ENCODE measurements at places on chromosomes 16 and 17.

DNA sequence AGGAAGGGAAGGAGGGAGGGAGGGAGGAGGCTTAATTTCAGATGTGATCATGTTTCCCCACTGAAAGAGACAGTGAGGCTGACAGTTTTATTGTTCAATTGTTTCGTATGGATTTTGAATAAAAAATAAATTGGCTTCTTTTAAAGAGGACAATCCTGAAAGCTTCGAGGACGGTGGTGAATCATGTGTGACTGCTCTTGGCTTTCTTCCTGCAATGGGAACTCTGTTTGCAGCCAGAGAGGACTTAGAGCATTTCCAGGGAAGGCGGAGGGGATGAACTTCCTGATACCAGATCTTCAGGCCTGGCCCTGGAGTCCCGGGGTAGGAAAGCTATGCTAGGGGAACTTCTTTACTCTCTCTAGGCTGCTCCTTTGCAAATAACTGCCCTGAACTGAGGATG lies 72.8 kb upstream of the C16orf82 start:
- H3K4me3 ChIP-seq: no peak overlapping the region
- H3K27me3 ChIP-seq: peaks cover 64% of the 10 kb centered on the region
- H3K36me3 ChIP-seq: no peaks in the 10 kb centered on the region
- H3K27ac ChIP-seq: no peak overlapping the region

DNA sequence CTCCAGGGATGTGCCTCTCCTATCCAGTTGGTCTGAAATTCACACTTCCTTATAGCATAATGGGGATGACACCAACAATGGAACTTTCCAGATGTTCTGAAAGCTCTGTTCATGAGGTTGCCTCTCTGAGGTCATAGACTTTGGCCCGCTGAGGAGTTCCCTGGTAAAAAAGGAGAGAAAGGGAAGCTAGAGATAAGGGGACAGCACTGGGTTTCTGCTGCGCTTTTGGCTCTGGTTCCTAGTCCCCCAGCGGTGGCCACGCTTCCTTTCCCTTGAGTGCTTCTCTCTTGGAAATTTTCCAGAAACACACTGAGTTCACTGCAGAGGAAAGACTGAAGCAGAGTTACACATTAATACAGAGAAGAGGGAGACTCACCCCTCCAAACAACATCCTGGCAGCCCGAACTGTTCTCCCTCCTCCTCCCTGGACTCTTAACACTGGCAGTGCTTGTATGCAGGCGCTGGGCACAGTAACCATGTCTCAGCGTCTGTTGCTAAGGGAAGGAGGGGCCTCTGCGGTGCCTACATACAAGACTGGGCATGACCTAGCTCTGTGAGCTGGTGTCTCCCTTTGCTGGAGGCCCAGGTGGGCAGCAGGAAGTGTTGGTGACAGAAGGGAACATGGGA lies at the start of gene DNAH3:
DNAH3 (minus strand) TSS at position 472 of the 627 bp plus-strand sequence. CDS start 527 bp downstream, outside the sequence.
- H3K4me1 ChIP-seq: no peaks in the 10 kb centered on the region
- no peak within 1 kb of the TSS for H3K27ac ChIP-seq
- DNase-seq: no peak
- no peak within 1 kb of the TSS for H3K4me3 ChIP-seq
- peaks cover 31% of the 10 kb centered on the region for H3K27me3 ChIP-seq

- peaks cover 11% of the 10 kb centered on the region for H3K27me3 ChIP-seq
- no peak for DNase-seq
- no peak overlapping the region for H3K27ac ChIP-seq
- peaks cover 3% of the 10 kb centered on the region for H3K4me1 ChIP-seq
- no peak overlapping the region for H3K4me3 ChIP-seq
Observed at GRCh38 chr16:68786685-68787418, 49.8 kb downstream of the CDH1 start.

DNA sequence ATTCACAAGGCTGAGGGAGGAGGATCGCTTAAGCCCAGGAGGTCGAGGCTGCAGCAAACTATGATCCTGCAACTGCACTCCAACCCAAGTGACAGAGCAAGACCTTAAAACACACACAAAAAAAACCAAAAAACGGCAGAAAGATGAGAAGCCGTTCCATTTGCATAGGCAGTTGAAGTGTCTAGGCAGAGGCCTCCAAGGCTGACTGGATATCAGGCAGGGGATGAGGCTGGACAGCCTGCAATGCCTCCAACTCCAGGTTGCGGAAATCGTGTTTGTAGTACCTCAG lies 2.0 kb upstream of the FBXL19 start:
- no peaks in the 10 kb centered on the region for H3K27me3 ChIP-seq
- peaks cover 25% of the 10 kb centered on the region for H3K4me1 ChIP-seq
- peak overlapping the region; percentile 99 for H3K4me3 ChIP-seq
- H3K36me3 ChIP-seq: no peaks in the 10 kb centered on the region
- no peak for DNase-seq

DNA sequence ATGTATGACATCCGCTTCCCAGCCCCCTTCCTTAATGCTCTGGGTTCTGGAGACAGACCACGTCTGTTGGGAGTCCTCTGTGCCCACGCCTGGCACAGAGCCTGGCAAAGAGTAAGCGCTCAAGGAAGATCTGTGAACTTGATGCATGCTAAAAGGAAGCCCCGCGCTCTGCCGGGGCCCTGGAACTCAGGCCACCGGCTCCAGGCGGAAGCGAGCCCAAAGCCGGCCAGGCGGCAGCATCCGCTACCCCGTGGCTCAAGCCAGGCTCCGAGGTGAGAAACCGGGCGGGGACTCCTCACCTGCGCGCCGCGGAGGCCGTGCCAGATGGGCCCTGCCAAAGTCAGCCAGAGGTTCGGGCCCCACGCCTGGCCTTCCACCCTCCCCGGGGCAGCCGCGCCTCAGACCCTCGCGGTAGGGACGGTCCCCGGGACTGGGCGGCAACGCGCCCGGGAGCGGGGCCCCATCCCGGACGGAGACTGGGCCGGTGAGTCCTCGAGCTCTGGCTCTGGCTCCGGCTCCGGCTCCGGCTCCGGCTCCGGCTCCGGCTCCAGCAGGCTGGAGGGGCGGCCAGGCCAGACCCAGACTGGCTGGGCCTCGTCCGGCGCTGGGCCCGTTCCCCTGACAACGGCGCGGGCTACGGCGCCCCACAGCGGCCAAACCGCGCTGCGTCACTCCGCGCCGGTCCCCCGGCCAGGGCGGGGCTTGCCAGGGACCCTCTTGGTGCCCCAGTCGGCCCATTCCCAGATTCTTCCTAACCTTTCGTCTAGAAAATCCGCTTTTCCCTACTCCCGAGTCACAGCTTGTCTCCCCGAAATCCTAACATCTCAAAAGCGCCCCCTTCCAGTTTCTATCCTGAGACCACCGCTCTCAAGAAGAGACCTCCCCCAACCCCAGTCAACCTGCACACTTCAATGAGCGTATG lies at the start of gene ZDHHC1:
ZDHHC1 (minus strand) TSS at position 606 of the 922 bp plus-strand sequence. CDS start 8,702 bp downstream, outside the sequence.
- peak within 1 kb of the TSS; percentile 86 for H3K4me3 ChIP-seq
- no peak for DNase-seq
- peaks cover 13% of the 10 kb centered on the region for H3K4me1 ChIP-seq
- peaks cover 50% of the 10 kb centered on the region for H3K27me3 ChIP-seq
- H3K27ac ChIP-seq: peak within 1 kb of the TSS; percentile 57
- peaks cover 7% of the 10 kb centered on the region for H3K36me3 ChIP-seq

DNA sequence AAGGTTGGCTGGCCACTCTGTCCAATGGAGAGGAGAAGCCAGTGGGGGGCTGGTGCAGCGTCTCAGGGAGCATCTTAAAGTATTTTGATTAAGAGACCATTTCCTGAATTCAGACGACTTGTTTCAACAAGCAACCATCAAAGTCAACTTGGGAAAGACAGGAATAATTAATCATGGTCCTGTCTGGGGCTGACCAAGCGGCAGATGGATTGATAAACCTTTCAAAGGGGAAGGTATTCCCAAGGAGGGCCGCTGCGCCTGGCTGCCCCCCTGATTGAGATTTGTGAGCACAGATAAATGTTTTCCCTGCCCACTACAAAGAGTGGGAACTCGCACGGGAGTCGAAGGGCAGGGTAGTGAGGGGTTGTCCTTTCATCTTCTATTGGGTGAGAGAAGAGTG lies 47.5 kb downstream of the HNF1B start:
- H3K4me3 ChIP-seq: no peak overlapping the region
- H3K36me3 ChIP-seq: peaks cover 3% of the 10 kb centered on the region
- peaks cover 9% of the 10 kb centered on the region for H3K4me1 ChIP-seq
- H3K27me3 ChIP-seq: peaks cover 57% of the 10 kb centered on the region
- DNase-seq: no peak
- no peak overlapping the region for H3K27ac ChIP-seq

GRCh38 chr16:78134944-78135619 lies 35.6 kb downstream of the WWOX start:
- H3K27me3 ChIP-seq: no peaks in the 10 kb centered on the region
- H3K36me3 ChIP-seq: no peaks in the 10 kb centered on the region
- no peak overlapping the region for H3K4me3 ChIP-seq
- H3K27ac ChIP-seq: no peak overlapping the region

- peaks cover 3% of the 10 kb centered on the region for H3K36me3 ChIP-seq
- H3K27ac ChIP-seq: peak overlapping the region; percentile 29
- no peak for DNase-seq
- peaks cover 2% of the 10 kb centered on the region for H3K4me1 ChIP-seq
Observed at GRCh38 chr17:47274319-47275069, 20.9 kb downstream of the ITGB3 start.

GRCh38 chr17:5536866-5537650 lies 47.3 kb downstream of the NLRP1 start:
- H3K36me3 ChIP-seq: peaks cover 10% of the 10 kb centered on the region
- no peak overlapping the region for H3K4me3 ChIP-seq
- no peak for DNase-seq
- no peaks in the 10 kb centered on the region for H3K27me3 ChIP-seq

DNA sequence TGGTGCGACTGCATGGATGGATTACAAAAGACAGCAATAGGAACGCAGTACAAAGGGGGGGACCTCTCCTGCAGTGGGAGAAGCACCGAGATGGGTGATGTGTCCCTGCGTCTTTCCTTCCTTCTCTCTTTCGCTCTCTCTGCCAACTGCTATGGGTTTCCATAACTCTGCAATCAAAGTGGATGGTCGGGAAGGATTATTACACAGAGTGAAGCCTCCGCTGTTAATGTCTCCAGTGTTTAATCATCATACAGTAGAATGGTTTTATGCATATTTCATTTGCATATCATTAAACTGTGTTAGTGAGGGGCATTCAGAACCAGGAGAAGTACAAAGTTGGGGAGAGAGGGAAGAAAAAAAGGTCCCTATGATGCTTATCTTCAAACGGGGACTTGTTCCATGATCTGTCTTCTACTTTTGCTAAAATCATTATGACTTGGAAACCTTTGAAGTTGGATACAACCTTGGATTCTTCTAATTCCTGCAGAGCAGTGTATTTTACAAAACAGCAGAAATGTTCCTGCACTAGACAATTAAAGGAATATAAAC lies 255.9 kb upstream of the PMFBP1 start:
- H3K4me1 ChIP-seq: no peaks in the 10 kb centered on the region
- H3K36me3 ChIP-seq: peaks cover 3% of the 10 kb centered on the region
- no peak overlapping the region for H3K27ac ChIP-seq

- no peaks in the 10 kb centered on the region for H3K4me1 ChIP-seq
- H3K4me3 ChIP-seq: no peak overlapping the region
- DNase-seq: no peak
- H3K27me3 ChIP-seq: peaks cover 16% of the 10 kb centered on the region
- no peaks in the 10 kb centered on the region for H3K36me3 ChIP-seq
- H3K27ac ChIP-seq: no peak overlapping the region
Observed at GRCh38 chr16:10805334-10805733, 13.3 kb downstream of the TVP23A start.

DNA sequence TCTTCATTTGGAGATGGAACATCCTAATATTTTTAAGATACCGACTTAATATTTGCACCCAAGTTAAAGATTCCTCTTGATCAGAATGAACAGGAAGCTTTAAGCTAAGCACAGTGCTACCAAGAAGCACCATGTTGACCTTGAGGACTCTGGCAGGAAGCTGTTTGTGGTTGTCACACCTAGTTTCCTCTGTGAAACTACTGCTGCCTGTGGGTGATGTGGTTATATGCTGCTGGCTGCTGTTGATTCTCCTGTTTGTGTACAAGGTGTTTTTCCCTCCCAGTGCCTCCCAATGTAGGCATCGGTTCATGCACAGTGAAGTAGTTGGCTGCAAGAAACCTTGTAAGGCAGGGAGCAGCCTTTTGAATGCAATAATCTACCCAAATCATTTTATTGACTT lies 23.4 kb downstream of the RBL2 start:
- no peaks in the 10 kb centered on the region for H3K27me3 ChIP-seq
- peaks cover 53% of the 10 kb centered on the region for H3K4me1 ChIP-seq
- DNase-seq: peak; percentile 19
- H3K27ac ChIP-seq: peak overlapping the region; percentile 95

DNA sequence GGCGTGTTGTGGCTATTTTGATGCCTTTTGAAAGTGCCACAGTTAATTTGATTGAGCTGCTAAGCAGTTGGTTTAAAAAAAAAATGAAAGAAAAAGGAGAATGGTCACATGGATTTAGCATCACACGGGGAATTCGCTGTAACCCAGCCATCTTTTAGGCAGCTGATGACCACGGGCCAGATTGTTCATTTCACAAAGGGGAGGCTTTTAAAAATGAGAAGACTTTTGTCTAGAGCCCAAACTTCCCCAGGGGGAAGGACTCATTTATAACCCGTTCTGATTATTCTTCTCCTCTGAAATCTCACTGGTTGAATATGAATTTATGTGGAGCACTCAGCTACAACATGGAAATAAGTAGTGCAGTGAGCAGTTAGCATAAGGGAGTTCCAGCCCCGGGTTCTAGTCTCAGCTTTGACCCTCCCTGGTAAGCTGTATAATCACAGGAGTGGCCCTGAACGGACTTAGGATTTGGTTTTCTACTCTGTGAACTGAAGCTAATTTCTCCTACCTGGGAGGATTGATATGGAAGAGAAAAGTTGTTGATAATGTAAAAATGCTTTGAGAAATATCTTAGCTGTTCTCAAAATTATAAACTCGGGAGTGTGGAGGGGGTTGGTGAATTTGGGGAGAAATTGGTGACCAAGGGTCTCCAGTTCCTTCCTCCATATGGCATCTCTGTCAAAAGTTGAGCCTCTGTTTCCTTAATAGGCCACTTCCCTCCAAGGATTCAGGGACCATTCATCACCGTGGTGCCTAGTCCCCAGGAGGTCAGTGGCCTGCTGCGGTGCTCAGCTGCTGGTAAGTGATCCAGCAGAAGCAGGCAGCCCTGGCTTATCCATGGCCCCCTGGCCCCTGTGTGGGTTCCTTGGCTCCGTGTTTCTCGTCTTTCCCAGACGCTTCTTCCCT lies 76.4 kb upstream of the TBX2 start:
- peak overlapping the region; percentile 10 for H3K27ac ChIP-seq
- no peak for DNase-seq
- peaks cover 6% of the 10 kb centered on the region for H3K4me1 ChIP-seq
- no peaks in the 10 kb centered on the region for H3K36me3 ChIP-seq

DNA sequence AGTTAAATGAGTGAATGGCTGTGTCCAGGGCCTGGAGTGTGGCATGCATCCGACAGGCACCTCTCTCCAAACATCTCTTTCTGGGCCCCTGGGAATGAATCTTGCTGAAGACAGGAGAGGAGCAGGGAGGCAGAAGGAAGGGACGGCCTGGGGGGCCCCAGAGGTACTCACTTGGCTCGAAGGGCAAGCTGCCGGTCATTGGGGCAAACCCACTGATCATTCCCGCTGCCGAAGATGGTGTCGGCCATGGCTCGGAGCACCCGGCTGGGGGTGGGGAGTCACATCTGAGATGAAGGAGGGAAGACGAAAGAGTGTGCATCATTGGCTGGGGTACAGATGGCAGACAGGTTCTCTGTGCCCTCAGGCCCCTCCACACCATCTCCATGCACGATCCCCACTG lies 25.3 kb downstream of the RPH3AL start:
- no peak for DNase-seq
- peaks cover 7% of the 10 kb centered on the region for H3K27me3 ChIP-seq
- no peak overlapping the region for H3K27ac ChIP-seq
- peaks cover 8% of the 10 kb centered on the region for H3K4me1 ChIP-seq

GRCh38 chr17:493666-494065 lies 141.1 kb upstream of the RPH3AL start:
- no peak overlapping the region for H3K4me3 ChIP-seq
- peaks cover 10% of the 10 kb centered on the region for H3K4me1 ChIP-seq
- no peak for DNase-seq
- peaks cover 6% of the 10 kb centered on the region for H3K27me3 ChIP-seq
- no peak overlapping the region for H3K27ac ChIP-seq

Data from T-helper 17 cell (primary cell).